ENCODE measurements at places on chromosomes 6 and 20.

DNA sequence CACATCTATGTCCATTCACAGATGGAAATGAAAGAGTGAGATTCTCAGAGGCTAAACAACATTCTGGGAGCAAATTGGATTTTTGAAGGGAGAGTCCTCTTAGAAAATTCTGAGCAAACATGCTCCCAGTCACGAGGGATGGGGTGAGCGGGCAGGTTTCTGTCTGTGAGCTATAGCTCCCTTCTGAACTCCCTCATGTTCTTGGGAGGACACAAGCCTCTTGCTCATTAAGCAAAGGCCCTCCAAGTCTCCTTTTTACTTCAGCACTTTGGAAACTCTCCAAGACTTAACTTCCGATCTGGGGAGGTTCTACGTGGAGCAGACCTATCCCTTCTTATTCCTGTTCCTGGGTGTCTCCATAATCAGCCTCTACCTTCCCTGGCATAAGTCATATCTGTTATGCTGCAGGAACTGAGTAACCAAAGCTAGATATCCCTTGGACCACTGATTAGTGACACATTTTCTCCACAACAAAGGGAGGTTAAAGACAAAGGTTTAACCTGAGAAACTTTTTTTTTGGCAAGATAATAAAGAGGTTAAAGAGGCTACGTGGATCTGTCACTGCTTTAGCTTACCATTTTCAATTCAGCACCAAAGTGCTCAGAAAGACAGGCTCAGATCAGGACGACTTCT is 33.0 kb upstream of the SMIM29 start:
- DNase-seq, result no peak

- DNase-seq, result no peak
These were observed 203.3 kb downstream of the ARID1B start for GRCh38 chr6:156980515-156980914.

GRCh38 chr20:50093240-50093639 is 19.7 kb downstream of the UBE2V1 start:
- no peak for DNase-seq

DNA sequence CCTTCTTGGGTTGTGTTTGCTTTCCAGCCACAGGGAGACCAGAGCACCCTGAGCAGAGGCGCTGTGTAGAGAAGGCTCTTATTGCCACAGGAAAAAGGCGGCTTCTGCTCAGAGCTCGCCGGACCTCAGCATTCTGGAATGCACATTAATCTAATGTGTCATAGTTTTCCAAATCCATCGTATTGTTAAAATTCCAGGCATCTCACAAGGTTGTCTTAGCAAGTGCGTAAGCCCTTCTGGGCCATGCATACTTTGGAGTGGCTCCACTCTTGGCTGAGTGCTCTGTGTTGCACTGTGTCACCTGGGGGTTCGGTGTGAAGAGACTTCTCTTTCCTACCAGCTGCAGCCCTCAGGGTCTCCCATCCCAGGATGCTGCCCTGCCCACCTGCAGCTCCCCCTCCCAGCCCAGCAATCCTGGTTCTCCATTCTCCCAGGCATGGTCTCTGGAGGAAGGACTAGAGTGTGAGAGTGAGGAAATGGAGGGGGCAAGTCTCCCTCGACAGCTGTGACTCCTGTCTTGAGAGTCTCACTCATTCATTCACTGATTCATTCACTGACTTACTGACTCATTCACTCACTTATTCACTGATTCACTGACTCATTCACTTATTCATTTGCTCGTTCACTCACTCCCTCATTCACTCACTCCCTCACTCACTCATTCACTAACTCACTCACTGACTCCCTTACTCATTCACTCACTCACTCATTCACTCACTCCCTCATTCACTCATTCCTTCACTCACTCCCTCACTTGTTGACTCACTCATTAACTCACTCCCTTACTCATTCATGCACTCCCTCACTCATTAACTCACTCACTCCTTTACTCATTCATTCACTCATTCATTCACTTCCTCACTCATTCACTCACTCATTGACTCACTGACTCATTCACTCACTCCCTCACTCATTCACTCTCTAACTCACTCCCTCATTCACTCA is 83.7 kb upstream of the MPC1 start:
- DNase-seq, result no peak

- no peak for DNase-seq
These were observed 37.2 kb downstream of the SYNJ2 start for GRCh38 chr6:158018851-158019361.

DNA sequence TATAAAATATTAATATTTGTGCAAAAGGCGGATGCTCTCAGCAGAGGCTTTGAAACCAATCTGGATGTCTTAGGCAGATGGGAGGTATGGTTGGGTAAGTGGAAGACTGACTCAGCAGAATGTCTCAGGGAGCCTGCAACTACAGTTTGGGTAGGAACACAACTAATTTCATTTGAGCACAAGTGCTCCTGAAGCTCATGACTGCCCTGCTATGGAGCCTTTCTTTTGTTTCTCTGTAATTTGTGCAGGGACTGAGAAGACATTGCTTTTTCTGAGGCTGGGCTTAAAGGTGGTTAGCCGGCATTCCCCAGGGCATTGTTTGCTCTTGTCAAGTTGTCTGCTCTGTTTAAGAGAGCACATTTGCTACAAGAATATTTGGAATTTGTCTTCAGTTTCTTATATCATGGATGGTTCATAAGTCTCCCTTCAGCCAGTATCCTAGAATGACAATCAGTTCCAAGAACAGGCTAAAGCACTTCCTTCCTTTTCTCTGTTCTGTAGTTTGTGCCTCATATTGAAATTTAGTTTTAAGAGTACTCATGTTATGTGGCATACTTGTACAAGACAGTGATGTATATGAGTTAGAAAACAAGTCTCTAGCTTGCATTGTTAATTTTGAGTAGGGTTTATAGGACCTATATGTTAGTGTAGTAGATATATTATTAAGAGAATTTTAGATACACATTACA is 208.3 kb downstream of the ZFAND3 start:
- DNase-seq, result no peak

DNA sequence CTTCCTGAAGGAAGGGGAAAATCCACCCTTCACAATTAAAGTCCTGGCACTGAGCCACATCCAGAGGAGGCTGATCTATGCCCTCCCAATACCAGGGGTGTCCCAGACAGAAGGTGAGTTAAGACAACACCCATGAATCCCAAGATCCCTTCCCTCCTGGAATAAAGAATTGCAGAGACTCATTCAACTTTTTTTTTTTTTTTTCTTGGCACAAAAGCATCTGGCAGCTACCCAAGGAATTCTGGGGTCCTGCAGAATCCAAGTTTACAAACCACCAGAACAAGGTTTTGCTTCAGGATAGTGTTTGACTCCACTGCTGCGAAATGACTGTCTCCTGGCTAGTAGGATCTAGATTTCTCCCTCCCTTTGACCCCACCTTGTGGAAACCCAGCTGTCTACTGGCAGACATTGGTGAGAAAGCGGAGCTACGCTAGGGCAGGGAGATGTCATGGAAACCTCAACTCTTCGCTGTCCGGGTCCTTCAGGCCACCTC is 37.4 kb downstream of the JAG1 start:
- no peak for DNase-seq

DNA sequence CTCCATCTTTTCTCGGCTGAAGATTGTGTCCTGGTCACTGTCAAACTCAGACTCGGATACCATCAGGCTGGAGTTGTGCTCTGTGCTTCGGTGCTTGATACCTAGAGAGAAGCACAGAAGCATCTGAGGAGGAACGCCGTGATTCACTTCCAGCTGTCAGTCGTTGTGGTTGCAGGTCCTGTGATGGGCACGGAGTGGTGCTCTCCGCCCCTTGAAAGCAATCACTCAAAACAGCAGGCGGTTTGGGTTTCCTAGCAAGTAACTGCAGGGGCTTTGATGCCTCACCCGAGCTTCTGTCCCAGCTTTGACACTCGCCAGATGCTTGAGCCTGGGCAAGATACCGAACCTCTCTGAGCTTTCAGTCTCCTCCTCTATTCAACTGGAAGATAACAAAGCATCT is 52.5 kb downstream of the ALDH5A1 start:
- DNase-seq, result no peak

DNA sequence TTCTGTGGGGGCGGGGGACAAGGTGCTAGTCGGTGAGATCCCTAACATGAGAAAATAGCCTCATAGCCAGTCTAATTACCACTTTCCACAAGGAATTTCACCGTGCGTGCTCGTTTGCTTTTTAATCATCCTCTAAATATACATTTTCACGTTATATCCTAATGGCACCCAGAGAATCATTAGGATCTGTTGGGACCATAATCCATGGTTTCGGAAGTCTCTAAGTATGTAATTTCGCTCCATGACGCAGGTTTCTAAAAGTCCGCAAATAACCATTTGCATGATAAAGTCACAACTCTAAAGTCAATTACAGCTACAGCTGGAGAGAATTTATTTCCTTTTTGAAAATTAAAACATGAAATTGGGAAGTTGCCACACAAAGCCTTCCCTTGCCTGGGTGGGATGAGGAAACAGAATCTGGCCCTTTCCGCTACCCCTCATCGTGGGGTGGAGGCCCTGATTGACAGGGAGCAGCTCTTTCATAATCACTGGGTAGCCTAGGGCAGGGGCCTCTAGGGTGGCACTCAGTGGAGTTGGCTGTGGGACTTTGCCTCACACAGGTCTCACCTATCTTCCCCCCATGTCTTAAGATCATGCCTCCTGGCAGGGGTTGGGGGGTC is 81.9 kb downstream of the LRFN2 start:
- DNase-seq, result peak; percentile 19

- no peak for DNase-seq
These were observed 19.3 kb downstream of the TMEM74B start for GRCh38 chr20:1165521-1165920.

DNA sequence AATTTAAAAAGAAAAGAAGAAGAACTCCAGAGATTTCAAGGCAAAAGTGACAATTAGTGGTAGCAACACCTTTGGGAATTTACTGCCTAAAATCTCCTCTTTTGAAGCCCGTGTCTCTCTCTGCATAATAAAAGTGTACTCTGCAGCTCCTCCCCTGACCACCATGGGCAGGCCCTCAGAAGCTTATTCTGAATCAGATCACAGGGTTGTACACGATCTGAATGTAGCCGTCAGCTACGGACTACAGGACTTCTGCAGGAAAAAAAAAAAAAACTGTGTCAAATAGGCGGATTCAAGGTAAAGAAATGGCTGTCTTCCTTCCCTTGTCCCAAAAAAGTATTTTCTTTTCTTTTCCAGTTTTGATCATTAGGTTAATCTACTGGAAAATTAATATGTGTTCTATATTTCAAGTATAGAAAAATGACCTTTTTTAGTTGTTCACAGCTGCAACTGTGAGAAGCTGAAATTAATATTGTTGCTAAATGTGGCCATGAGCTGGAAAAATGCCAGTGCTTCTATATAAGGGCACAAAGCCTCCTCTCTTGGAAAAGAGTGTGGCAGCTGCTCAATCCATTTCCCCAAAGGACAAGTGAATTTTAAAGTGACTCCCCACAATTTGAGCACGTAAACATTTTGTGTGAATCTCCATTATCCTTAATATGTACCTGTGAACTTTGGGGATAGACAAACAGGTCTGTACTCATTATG is 397.4 kb downstream of the C6orf118 start:
- DNase-seq, result no peak

DNA sequence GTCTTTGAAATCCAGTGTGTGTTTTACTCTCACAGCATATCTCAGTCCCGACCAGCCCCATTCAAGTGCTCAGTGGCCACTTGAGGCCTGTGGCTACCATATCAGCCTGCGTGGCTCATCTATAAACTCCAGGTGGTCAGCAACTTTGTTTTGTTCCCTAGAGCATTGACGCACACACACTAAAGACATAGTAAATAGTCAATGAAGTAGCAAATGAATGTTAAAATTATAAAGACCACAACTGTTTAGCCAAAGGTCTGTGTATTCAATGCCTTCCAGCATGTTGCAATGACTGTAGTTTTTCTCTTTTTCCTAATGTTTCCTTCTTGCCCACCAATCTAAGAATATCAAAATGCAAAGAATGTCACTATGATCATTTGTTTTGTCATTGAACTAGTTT is 238.2 kb upstream of the ZNF217 start:
- no peak for DNase-seq

GRCh38 chr6:134172020-134172705 is 119.7 kb upstream of the SLC2A12 start:
- DNase-seq, result no peak

DNA sequence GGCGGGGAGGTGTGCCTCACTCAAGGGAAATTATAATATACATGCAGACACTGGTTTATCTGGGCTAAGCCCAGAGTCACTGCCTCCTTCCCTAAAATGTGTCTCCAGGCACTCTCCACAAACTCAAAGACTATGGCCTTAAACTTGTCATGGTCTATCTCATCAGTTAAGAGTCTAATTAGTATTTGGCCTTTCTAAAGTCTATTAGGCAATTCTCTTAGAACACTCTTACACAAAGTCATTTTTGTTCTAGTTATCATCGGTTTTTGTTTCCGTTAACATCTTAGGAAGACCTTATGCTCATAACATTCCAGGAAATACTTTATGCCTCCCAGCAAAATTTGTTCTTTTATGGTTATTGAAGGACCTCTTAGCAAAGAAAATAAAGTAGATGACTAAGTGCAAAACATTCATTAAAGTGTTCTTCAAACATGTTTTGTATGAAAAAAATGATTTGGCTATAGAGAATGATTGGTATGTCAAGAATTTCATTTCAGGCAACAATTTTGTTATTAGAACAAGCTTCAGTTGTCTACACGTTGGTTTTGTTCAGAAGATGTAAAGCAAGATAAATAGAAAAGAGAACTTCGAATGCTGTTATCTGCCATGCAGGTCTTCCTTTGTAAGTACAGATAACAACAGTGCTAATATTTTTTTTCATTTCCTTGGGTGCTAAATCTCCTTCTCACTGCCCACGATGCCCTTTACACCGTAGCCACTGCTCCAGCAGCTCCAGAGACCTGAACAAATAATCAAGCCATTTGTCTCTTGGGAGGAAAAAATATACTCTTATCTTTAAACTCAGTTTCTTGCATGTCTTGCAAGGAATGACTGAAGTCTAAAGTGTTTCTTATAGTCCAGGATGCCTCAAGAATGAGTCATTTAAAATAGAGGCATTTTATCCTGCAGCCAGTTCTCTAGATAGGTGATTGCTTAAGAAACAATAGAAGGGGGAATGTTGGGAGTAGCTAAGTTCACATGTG is 170.4 kb downstream of the HTR1B start:
- DNase-seq, result no peak

- DNase-seq, result peak; percentile 43
These were observed 71.2 kb downstream of the FYN start for GRCh38 chr6:111802015-111802414.

DNA sequence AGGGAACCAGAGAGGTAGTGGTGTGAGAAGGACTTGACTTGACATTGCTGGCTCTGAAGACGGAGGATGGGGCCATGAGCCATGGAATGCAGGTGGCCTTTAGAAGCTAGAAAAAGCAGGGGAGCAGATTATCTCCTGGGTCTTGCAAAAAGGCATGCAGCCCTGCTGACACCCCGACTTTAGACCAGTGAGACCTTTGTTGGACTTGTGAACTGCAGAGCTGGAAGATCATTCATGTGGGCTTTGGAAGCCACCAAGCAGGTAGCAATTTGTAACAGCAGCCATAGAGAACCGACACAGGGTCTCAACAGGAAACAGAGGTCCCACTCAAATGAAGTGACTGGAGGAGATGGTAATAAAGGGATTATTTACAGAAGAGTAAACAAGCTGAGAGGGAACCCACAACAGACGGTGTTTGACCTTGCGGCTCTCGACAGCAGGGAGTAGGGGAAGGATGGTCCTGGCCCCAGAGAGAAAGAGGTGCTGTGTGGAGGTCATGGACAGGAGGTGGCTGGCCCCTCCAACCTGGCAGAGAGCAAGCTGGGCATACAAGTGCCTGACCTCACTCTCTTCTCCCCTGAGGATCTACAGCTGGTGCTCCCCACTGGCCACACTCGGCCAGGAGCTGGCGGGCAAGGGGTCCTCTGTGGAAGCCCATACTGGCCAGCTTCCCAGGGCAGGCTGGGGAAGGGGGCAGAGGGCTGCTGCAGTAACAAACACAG is 43.9 kb downstream of the SLC22A23 start:
- DNase-seq, result no peak

GRCh38 chr20:58646257-58646656 is 4.8 kb upstream of the STX16 start:
- no peak for DNase-seq
